Activated T-cell treated with anti-CD3 and anti-CD28 coated beads, Interleukin-2, amount 50 U/mL, for 72 hours (primary cell): ENCODE measurements at places on chromosomes 2 and 18.

GRCh38 chr18:43887491-43887890 lies 610.2 kb upstream of the SYT4 start:
- no peak for DNase-seq

GRCh38 chr2:239349453-239350135 lies 51.2 kb downstream of the HDAC4 start:
- DNase-seq, result no peak

- no peak for DNase-seq
Measured at GRCh38 chr18:46169464-46169941, 65.3 kb downstream of the HAUS1 start.

GRCh38 chr2:138086576-138086975 lies 122.3 kb downstream of the HNMT start:
- DNase-seq, result no peak

GRCh38 chr18:76447258-76447890 lies 47.7 kb downstream of the ZNF516 start:
- no peak for DNase-seq

DNA sequence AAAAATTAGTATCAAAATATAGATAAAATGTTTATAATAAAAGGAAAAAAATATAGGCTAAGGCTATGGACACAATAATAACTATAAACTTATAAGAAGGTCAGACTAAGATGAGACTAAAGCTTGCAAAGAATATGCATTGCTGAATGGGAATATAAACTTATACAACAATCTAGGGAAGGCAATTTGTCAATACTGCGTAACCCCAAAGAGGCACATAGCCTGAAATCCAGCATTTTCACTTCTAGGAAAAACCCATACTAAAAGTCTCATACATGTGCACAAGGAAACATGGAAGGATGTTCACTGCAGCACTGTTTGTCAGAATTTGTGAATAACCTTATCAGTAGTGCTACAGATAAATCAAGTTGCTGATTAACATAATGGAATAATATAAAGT lies 45.5 kb downstream of the FANCL start:
- no peak for DNase-seq

DNA sequence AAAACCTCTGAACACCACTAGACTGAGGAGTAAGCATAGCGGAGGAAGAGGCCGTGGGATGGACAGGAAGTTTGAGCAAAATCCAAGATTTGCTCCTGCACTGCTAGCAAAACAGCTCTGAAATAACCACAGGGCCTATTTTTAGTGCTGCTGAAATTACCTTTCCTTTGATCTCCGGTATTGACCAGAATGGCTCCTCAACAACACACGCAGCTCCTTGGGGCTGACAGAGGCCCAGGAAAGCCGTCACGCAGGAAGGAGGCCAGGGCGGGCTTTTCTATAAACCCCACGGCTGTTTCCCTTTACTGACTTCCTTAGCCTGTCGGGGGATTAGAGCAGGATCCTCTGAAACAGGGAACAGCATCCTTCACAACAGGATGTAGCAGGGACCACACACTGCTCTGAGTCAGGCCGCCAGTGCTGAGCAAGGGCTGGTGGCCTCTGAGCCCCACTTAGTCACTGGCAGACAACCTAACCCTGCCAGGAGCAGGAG lies 80.8 kb upstream of the LCLAT1 start:
- DNase-seq, result peak; percentile 61

DNA sequence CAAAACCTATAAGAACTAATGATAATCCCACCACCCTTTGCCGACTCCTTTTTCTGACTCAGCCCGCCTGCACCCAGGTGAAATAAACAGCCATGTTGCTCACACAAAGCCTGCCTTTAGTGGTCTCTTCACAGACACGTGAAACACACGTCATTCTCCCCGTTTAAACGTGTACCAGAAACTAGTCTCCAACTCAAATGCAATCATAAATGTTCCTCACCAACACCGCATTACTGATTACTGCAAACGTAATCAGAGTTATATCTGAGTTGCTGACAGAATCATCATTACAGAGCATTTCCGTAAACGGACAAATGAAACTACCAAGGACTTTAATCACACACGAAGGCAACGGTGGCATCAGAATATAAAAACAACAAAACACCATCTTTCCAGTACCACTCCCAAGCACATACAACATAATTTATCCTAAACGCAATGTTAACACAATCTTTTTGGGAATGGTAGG lies 1.9 kb downstream of the CLK1 start:
- DNase-seq, result peak; percentile 78

DNA sequence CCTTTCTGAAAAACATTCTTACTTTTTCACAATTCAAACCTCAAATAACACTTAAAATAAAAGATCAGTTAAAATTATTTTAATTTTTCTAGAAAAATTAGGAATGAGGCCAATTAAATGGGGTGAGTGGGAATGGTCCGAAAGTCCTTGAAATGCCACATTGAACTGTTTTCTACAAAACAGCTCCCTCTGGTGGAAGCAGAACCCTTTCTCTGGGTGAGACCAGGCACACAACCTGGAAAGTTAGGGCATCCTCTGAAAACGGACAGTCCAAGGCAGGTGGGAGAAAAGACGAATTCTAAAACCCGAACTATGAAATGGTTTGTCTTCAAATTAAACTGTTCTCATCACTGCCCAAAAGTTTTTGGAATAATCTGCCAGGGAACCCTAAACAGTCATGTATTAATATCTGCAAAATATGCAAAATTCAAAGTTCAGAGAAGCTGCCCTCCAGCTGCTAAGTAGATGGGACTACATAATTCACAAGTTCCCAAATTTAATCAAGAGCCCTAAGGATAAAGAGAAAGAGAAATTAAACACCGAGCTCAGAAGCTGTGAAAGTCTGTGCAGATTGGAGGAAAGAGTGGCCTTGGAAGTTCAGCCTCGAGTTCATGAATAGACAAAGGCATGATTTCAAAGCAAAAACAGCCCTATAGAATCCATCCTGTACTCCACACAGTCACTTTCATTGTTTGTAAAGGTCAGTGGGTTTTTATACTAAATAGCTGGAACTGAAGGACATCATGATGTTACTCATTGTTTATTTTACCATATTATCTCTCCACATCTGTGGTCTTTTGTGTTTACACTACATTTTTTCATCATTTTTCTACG lies 108.3 kb downstream of the PIEZO2 start:
- peak; percentile 18 for DNase-seq

GRCh38 chr18:39796393-39796792 lies 2158.6 kb upstream of the PIK3C3 start:
- no peak for DNase-seq

- DNase-seq, result peak; percentile 43
Measured at GRCh38 chr2:238493880-238494572, 67.3 kb downstream of the ASB1 start.

DNA sequence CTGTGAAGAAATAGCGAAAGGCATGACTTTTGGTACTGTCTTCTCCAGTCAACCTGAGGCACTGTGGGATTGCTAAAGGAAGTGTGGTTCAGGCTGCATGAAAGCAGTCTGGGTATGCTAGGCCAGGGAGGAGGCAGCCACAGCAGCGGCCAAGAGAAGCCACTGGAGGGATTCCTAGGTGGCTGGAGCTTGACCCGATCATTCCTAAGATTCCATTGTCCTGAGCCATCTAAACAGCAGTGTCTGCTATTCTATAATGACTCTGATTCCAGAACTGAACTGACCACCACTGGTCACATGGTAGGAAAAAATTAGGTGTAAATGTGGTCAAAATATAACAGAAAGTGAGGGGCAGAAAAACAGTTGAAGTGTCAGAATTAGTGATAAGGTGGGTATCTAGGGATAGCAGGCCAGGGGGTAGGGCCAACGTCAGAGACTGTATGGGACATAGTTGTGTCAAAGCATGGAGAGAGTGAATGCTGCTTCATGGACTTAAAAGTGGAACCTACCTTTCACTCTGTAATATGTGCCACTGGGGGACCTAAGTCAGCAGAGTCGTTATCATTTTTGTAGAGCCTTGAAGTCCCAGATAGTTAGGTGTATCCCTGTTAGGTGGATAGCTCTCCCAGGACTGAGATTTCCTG lies 204.6 kb downstream of the CTNNA2 start:
- no peak for DNase-seq

DNA sequence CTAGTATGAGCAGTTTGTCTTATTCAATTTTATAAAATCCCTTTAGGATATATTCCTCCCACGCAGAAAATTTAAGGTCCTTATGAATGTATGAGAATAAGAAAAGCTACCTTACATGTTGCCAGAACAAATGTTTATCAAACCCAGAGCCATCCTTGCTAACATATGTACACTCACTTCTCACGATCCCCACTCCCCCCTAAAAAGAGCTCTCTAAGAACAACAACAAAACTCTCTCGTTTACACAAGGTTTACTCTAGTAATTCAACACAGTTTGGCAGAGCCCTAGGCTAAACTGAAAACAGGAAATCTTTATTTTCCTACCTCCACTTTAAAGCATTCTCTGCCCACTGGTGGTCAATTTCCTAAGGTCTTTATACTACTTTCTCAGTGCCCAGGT lies 504.9 kb downstream of the ZEB2 start:
- DNase-seq, result no peak

GRCh38 chr2:2735041-2735440 lies 404.0 kb upstream of the MYT1L start:
- no peak for DNase-seq

DNA sequence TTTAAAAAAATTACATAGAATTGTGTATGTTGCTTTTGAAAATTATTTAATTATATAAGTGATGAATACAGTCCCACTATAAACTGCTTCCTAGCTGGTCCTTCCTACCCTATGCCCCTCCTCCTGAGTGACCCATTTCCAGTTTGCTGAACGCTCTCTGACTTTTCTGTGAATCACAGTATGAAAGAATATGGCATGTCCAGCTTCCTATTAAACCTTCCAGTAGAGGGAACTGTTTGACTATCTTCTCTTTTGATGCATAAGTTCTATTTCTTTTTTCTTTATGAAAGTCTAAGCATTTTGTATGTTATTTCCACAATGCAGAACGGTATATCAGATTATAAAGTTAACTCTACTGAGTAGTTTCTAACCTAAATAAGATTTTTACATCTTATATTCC lies 41.3 kb downstream of the PSMG2 start:
- DNase-seq, result no peak

DNA sequence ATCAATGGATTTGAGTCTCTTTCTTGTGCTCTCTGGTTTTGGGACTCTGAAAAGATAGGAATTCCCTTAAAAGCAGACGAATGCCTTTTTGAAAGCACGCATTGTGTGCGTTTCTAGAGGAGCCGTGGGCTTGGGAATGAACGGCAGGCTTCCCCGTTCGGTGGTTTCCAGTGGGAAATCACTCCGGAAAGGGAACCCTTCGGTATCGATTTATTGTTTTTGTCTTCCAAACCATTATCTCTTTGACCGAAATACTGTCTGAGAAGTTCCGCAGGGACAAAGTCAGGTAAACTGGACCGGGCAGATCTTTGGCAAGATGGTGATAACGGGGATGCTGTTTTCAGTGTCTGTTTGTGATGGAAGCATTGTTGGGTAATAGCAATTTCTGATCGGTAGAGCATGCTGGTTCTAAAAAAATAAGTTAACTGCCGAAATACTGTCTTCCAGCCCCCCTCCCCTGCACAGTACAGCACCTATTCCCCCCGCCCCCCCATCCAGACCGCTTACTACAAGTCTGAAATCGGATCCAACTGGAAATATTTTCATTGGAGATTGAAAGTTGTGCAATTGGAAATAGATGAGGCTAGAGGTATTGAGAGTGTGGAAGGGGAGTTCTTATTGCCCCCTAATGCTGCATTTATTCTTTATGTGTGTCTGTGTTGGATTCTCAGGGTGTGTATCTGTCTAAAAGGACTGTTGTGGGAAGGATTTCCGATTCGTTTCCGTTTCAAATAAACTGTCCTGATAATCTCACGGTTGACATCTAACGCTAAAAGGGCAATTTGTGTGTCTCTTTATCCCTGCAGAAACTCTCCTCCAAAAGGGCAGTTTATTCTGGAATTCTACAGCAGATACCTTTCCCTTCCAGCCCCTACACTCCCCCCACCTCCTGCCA lies 635 bp downstream of the SETBP1 start:
- DNase-seq, result no peak

GRCh38 chr2:15693926-15694588 lies 102.4 kb downstream of the DDX1 start:
- DNase-seq, result no peak

DNA sequence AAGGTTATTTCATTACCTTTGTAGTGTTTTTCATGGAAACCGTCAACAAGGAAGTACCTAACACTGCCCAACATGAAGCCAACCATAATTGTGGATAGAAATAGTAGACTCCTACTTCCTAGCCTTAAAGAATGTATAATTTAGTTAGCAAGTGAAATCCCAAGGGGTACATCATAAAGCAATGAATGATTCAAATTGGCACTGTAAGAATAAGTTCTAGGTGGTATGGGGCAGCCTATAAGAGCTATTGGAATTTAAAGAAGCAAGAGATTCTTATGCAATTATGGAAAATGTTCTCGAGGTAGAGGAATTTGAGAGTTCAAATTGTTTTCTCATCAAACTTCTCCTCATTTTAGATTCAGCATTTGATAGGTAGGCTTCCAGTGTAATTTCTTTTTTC lies 157.9 kb downstream of the FMNL2 start:
- DNase-seq, result no peak

DNA sequence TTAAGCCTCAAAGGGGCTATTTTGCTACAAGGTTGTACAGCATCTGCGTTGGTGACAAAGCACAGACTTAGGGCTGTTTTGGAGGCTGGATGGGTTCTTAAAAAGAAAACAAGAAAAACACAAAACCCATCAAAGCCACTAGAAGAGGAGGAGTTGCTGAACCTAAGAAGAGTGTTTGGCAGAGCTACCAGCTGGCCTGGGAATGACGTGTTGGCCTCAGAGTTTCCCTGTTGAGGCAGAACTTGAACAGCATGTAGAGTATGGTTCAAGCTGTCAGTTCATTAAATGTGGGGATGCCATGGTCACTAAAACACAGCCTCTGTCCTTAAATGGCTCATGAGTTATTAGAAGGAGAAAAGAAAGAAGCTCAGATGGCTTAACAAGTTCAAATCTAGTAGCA lies 162.5 kb downstream of the TTC32 start:
- DNase-seq, result no peak

GRCh38 chr2:56715683-56716082 lies 531.9 kb downstream of the CCDC85A start:
- no peak for DNase-seq

- no peak for DNase-seq
Measured at GRCh38 chr2:123157016-123157415, 868.1 kb upstream of the CNTNAP5 start.

DNA sequence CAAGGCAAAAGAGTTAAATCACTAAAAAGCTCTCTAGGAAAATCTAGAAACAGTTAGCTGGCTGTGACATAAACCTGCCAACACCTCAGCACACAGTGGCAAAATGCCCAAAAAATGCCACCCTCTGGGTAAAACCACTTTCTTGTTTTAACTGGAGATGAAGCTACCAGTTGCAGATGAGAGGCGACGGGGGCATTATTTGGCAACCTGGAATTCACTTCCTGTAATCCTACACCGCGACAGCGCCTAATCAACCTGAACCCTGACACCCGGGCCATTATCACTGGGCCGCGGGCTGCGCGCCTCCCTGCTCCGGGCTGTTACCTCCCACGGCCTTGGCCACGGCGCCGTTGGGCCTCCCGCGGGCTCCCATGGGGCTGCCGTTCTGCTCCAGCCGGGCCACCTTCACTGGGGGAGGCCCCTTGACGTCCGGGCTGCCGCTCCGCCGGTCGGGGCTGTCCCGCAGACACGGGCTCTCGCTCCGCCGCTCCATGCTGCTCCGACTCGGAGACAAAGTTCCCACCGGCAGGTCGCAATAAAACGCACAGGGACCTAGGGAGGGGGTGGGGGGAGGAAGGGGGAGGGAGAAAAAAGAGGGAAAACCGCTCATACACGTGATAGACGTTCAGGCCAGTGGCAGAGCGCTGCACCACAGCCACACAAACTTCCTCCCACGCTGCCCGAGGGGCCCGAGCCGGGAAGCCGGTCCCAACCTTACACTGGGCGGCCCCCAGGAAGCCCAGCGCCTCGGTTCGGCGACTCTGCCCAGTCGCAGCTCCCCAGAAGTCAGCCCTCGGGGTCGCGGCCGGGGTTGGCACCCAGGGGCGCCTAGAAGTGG lies 2.0 kb downstream of the SATB2 start:
- DNase-seq, result peak; percentile 24
